ENCODE measurements at places on chromosomes 5 and 9.

DNA sequence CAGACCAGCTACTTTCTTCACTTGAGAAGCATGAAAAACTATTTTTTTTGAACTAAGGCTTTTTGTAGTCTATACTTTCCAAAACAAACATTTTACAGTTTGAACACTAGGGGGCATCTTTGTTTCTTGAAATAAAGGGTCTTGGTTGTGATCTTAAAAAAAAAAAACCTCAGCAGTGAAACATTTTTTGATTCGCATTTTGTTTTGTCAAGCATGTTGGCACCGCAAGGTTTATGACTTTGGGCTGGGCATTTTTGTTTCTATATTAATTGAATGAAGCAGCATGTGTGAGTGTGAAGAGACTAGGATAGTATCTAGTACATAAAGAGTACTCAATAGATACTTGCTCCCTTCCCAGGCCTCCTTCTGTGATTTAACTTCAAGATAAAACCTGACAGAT lies 31.6 kb upstream of the ACOT12 start:
- no peak for DNase-seq

- no peak for DNase-seq
These were observed 2.3 kb downstream of the CCDC69 start for GRCh38 chr5:151221574-151221973.

DNA sequence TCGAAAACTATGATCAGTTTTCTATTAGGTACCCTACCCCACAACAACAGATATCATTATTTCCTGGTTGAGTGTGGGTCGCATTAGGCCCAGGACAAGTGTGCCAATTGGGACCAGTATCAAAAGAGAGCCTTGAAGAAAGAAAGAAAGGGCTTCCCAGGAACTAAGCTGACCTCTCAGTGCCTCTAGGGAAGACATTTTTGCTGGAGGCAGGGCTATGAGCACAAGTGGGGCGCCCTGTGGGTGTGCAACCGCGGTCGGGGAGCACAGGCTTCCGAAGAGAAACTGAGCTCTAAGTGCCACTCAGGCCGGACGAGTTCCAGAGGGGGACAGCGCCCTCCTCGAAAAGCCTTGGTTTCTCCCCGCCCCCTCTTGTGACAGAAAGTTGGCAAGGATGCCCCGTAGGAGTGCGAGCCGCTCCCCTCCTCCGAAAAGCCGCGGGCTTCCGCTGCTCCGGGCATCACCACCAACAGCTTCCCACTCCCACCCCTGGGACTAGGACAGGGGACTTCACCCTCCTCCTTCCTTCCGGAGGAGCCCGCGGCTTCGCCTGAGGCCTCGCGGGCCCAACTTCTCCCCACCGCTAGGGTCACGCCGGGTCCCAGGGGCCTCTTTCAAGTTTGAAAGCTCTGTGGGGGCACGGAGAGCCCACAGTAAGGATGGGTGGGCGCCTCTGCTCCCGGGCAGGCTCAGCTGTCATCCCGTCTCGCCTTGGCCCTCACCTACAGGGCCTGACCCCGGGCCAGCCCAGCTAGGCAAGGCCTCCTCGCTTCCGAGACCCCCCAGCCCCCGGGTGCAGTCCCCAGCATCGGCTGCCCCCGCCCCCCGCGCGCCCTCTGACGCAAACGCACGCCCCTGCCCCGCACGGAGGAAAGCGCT lies 2.0 kb downstream of the NR2F1-AS1 start:
- peak; percentile 57 for DNase-seq

DNA sequence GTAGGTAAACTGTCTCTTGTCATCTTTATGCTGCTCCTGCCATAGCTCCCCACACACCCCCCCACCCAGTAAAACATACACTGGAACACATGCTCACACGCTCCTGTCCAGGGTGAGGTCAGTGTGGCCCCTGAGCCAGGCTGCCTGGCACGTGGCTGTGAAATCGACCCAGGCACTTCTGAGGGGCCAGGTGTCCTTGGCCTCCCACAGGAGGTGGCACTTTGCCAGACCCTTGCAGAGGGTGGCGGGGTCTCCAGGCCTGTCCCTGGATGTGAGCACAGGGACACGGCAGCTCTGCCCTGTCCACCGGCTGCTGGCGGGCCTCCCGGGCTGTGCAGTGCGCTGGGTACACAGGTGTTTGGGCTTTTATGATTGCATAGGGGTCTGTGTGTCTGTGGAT lies 10.0 kb upstream of the CRB2 start:
- DNase-seq, result no peak

DNA sequence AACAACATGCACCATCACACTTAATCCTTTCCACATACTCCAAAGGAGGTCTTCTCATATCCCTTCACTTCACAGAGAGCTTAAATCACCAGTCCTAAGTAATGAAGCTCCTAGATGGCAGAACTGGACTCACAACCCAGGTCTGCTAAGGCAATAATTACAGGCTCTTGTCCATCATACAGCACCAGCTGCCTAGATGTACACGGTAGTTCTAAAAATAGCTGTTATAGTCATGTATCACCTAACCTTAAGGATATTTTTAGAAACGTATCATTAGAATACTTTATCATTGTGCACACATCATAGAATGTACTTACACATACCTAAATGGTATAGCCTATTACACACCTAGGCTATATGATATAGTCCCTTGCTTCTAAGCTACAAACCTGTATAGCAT lies 644.6 kb upstream of the RGMB start:
- no peak for DNase-seq

- peak; percentile 37 for DNase-seq
These were observed 4.6 kb upstream of the MYORG start for GRCh38 chr9:34381323-34381722.

DNA sequence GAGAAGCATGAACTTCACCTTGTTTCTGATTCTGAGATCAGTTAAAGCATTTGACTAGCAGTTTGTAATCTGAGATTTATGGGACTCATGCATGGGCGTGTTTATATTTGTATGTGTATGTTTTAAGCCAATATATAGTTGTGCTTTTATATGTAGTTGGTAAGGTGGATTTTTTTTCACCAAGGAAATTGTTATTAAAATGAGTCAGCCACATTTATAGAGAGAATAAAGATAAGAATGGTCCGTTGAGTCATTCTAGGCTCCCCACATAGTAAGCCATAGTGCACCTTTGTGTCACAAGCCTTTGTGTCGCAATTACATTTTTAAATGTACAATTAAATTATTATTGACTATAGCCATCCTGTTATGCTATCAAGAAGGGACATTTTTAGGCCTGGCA lies 89.0 kb downstream of the NLN start:
- DNase-seq, result no peak

- DNase-seq, result no peak
These were observed 8.8 kb upstream of the SCGB3A1 start for GRCh38 chr5:180599981-180600553.

GRCh38 chr5:154242964-154243376 lies 52.4 kb downstream of the GALNT10 start:
- DNase-seq, result no peak

- DNase-seq, result no peak
These were observed 9.5 kb downstream of the GZMK start for GRCh38 chr5:55033568-55033967.

DNA sequence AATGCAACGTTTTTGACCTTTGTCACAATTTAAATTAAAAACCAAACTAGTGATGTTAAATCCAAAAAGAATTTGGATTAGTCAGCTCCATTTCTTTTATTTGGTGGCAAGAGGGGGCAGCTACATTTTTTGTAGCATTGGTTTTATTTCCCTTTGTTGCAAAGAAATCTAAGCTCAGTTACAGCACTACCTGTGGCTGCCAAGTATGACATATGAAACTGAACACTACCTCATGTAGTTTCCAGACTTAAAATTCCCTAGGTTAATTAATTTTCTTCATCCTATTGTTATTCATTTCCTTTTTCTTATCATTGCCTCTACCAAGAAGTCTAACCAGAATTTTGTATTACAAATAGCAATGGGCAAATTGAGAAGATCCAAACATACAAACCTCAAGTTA lies 393.5 kb downstream of the BRINP1 start:
- no peak for DNase-seq

DNA sequence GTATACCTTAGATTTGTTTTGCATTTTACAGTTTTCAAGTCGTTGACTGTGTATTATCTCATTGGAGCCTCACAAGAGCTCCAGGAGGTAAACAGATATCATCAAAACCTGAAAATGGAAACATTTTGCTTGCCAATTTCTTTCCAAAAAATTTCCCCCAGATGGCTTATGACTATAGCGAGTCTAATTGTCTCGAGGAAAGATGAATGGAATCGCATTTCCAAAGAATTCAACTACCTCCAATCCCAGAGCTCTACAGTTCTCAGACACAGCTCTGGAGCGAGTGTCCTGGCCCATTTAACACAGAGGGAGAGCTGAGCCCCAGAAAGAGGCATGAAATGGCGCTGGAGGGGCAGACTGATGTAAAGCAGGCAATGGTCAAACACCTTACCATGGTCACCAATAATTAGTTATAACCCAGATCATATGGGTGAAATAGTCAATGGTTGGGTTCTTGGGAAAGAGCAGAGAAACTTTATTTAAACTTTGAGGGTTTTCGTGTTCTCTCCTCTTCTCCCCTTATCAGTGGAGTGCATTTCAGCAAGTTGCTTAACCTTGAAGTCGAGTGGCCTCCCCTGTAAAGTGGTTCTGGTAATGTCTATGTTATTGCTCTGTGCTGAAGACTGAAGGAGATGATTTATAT lies 168.2 kb downstream of the ZDHHC21 start:
- no peak for DNase-seq

DNA sequence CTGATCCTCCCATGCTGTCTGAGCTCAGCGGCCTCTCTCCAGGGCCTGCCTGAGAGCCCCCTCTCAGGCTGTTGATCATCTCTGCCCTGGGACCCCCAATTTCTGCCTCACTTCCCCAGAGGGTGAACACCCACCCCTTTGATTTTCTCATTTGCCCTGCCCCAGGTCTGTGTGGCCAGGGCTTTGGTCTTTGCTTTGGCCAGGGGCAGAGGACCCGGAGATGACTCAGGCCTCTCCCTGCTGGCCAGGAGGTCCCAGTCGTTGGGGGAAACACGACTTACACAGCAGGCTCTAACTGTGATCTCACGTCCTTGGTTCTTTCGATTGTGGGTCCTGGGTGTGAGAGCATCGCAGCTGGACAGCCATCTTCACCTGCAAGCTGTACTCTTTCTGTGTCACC lies 1.1 kb upstream of the ADAMTS2 start:
- no peak for DNase-seq

GRCh38 chr5:54678737-54679136 lies 161.2 kb downstream of the SNX18 start:
- no peak for DNase-seq

- no peak for DNase-seq
These were observed 112.1 kb downstream of the ADRB2 start for GRCh38 chr5:148938522-148938882.

DNA sequence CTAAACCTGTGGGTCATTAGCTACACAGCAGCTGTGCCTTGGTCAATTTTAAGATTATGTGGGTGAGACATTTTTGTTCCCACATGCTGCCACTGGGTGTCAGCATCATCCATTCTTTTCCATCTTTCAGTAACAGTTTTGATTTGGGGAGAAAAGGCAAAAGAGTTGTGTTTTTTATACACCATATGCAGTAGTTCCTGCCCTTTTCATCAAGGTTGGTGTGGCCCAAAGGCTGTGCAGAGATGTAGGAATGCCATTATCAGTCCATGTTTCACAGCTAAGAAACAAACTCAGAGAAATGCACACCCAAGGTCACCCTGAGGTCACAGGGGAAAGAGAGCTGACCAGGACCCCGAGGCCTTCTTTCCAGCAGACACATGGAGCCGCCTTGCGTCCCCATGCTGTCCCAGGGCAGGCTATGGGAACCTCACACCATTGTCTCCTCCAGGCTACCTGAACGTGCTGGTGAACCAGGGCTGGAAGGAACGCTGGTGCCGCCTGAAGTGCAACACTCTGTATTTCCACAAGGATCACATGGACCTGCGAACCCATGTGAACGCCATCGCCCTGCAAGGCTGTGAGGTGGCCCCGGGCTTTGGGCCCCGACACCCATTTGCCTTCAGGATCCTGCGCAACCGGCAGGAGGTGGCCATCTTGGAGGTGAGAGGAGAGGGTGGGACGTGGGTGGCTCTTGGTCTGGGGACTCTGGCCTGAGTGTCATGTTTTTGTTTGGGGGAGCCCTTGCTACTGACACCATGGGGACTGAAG lies 27.8 kb upstream of the GRPEL2 start:
- DNase-seq, result no peak

DNA sequence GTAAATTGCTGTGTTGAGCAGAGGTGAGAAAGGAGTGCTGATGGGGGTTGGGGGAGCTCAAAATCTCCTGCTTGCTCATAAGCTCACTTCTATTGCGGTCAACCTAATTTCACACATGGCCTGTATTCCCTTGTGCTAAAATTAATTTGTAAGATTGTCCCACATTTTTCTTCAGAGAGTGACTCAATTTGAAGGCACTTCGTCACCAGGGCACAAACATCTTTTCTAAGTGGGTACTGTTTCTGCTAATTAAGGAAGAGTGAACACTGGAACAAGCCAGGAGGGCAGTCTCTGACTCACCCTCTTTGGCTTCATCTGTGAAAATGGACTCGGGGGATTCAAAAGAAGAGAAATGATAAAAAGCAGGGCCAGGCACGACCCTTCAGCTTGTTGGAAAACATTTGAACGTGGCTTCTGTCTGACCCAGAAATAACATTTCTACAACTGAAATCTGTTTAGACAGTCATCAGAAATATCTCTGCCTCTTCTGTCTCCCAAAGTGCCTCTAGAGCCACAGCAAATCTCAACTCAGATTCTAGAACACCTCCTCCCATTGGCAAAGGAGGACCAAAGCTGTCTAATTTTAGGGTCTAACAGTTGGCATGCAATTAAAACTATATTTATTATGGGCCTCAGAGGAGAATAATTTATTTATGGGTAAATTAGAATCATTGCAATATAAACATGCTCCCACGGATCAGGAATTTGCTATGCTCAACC lies 49.8 kb downstream of the FEM1C start:
- DNase-seq, result no peak

GRCh38 chr9:129823542-129823934 lies 398 bp downstream of the TOR1A start:
- DNase-seq, result no peak

DNA sequence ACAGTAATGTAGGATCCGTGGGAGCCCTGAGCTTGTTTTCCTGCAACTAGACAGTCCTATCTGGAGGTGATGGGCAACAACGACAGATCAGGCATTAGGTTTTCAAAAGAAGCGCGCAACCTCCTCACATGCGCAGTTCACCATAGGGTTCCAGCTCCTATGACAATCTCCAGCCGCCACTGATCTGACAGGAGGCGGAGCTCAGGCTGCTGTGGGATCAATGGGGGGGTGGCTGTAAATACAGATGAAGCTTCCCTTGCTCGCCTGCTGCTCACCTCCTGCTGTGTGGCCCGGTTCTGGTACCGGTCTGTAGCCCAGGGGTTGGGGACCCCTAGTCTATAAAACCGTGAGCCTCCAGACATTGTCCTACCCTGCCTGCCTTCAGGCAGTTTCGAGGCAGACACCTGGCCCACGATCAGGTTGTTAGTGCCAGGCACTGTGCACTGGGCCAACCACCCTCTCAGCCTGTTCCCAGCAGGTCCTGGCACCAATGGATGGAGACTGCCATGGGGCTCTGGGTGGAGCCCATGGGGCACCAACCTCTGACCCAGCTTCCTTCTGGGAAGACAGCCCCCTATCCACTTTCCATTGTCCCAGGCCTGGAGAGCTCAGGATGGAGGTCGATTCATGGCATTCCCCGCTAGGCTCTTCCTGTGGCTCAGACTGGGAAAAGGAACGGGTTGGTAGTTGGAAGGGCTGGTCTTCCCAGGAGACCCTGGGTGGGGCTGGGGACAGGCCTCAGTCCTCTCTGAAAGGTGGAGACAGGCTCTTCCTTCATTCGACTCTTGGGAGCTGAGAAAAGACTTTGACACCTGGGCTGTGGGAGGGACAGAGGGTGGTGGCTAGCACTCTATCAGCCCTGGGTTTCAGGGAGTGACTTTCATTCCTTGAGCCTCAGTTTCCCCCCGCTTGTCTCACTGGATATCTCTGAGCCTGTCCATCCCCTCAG lies 1.7 kb downstream of the ENDOG start:
- no peak for DNase-seq

- DNase-seq, result no peak
These were observed 103.9 kb downstream of the ST8SIA4 start for GRCh38 chr5:100799166-100799565.

All from mesothelial cell of epicardium (in vitro differentiated cells).